Lung (tissue), 17 donors: ENCODE measurements at places on chromosomes 1 and 21. TPM values are rescaled to one million over a fixed set of nuclear protein-coding genes. Genes with fewer than 3 reads are reported as not detected.

Gene PPP1R15B
- polyA plus RNA-seq, result 29.8 TPM

Gene CDA
- 47.5 TPM for polyA plus RNA-seq

Gene DYRK3
- polyA plus RNA-seq, result 4.6 TPM

Gene TSACC
- 0.45 TPM for polyA plus RNA-seq

Gene SGIP1
- 2.7 TPM for polyA plus RNA-seq

Gene SLC5A3
- polyA plus RNA-seq, result 1.8 TPM

Gene TMPRSS15
- polyA plus RNA-seq, result 0.01 TPM

Gene TMEM82
- polyA plus RNA-seq, result not detected

Gene C2CD4D
- 0.10 TPM for polyA plus RNA-seq

Gene TRIM17
- polyA plus RNA-seq, result 1.5 TPM

Gene GCSAML
- polyA plus RNA-seq, result 0.18 TPM

Gene TMEM269
- 0.06 TPM for polyA plus RNA-seq

Gene BSND
- polyA plus RNA-seq, result not detected

Gene MYBPH
- 0.41 TPM for polyA plus RNA-seq

Gene LIPI
- not detected for polyA plus RNA-seq

Gene TNFRSF1B
- 246 TPM for polyA plus RNA-seq

Gene KRTAP10-4
- not detected for polyA plus RNA-seq

Gene LRRC40
- 7.5 TPM for polyA plus RNA-seq

Gene PFKFB2
- 28.4 TPM for polyA plus RNA-seq

Gene PEX11B
- polyA plus RNA-seq, result 25.0 TPM

Gene ID3
- polyA plus RNA-seq, result 275 TPM

Gene SPATA45
- not detected for polyA plus RNA-seq

Gene RAB3B
- 0.02 TPM for polyA plus RNA-seq

Gene LY9
- polyA plus RNA-seq, result 0.94 TPM
